ENCODE measurements at places on chromosomes 3 and 15.

DNA sequence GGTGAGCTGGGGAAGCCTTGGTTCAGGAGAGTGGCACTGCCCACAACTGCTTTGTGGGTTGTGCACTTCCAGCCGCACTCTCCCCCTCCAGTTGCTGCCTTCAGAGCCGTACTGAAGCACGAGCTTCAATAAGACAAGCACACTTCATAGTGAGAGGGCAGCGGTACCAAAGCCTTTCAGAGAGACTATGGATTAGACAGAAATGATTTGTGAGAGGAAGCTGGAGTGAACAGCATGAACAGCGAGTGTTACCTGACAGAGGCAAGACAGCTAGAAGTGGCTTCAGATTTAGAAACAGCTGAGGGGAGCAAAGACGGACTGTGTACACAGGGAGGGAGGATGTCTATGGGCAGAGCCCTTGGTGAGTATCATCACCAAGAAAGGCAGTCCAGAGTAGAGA is 31.1 kb downstream of the HCLS1 start:
- DNase-seq, result no peak

- DNase-seq, result no peak
Measured at GRCh38 chr15:52653431-52653964, 25.7 kb downstream of the ATOSA start.

DNA sequence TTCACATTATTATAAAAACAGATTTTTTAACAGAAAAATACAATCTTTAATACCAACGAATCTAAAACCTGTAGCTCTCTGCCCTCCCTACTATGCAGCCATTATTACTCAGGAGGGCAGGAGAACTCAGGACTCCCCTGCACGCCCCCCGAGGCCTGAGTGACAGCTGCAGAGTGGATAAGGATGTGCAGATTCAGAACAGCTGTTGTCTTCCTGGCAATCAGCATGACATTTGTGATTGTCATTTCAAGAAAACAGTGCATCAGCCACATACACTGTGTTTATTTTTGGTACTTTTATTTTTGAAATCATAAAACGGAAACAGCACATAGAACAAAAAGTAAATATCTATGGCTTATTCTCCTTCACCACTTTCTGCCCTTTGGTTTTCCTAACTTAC is 450.8 kb downstream of the OCA2 start:
- DNase-seq, result no peak

GRCh38 chr3:74129056-74129455 is 485.4 kb downstream of the CNTN3 start:
- DNase-seq, result no peak

DNA sequence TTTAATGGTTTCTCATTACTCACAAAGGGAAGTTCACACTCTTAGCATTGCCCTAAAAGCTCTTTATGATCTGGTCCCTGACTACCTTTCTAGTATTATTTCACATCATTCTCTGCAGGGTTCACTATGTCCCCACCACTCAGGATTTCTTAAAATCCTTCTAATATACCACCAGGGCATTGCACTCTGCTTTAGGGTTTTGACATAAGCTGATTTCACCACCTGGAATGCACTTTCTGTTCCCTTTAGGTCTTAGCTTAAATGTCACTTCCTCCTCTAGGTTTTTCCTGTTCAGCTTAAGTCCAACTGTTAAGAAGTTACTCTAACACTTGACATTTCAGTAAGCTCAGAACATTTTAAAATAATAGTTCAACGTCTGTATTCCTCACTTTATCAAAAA is 81.7 kb downstream of the HCN4 start:
- no peak for DNase-seq

GRCh38 chr15:68631601-68632051 is 52.8 kb downstream of the CORO2B start:
- no peak for DNase-seq

DNA sequence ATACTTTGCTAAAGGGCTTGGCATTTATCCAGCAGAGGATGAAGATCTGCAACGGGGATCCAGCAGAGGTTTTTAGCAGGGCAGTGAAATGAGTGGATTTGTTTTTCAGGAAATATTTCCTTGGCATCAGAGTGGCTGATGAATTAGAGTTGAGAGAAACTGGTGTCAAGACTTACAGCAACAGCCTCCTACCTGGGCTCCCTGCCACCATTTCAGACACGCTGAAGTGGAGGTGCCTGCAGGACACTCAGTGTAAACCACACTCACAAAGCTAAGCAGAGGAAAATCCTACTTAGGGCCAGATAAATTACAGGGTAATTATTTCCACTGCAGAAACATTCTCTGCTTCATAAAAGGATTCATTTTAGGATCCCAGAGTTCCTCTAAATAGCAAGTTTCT is 519.7 kb downstream of the FGF12 start:
- no peak for DNase-seq

GRCh38 chr3:196599734-196600128 is 31.3 kb downstream of the FBXO45 start:
- no peak for DNase-seq

GRCh38 chr3:156455839-156456238 is 99.1 kb downstream of the SSR3 start:
- no peak for DNase-seq

DNA sequence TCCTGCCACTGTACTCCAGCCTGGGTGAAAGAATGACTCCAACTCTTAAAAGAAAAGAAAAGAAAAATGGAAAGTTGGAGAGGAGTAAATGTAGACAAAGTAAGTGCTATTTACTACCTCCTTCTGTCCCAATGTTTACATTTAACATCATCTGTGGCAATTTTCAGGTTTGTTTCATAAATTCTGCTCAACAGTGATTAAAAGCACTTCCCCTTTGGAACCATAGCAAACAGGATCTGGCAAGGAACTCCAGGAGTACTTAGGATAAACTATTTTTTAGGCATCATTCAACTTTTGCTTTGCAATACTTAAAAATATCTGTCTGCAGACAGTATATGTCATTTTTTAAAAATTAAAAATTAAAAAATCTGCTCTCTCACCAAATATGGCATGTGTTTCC is 5.5 kb upstream of the CX3CR1 start:
- no peak for DNase-seq

- DNase-seq, result no peak
Measured at GRCh38 chr3:141482245-141482922, 4.4 kb upstream of the RASA2 start.

- DNase-seq, result no peak
Measured at GRCh38 chr15:46077220-46077619, 442.4 kb downstream of the SQOR start.

DNA sequence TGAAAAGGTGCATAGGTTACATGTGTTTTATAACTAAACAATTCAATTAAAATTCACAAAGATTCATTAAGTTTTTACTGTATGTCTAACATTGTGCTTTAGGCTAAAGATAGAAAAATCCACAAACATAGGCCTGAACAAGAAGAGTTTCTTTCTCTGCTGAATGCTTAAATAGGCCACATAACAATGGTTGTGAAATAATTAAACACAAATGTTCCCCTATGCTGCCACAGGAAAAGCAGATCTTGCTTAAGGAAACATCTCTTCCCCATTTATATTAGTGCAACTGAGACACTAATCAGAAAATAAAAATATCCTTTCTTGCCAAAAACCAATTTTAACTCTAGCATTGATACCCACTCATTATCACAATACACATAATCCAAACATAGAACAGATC is 725.4 kb upstream of the DPPA4 start:
- no peak for DNase-seq
